ENCODE measurements at places on chromosomes 5 and 9.
A peak's percentile ranks its signal among the peaks of the same experiment; 100 is the strongest.

GRCh38 chr5:157535042-157535865 lies 40.3 kb downstream of the ADAM19 start:
- DNase-seq = no peak

DNA sequence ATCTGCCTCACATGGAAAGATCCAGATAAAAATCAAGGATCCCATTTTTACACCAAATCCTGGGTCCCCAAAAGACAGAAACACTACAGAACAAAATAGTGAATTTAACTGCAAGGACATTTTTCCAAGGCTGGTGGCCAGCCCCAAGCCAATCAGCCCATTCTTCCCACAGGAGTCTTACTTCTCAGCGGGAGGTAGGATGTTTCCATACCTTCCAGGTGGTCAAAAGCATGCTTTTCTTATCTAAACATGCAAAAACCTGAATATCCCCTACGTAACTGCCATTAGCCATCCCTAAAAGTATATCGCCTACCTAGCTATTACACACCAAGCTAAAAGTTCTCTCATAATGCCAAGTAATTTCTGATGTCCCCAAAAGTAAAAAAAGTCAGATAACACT lies 20.6 kb downstream of the TMEM161B start:
- no peak for DNase-seq

- no peak for DNase-seq
Measured at GRCh38 chr9:15253197-15253596, 53.8 kb downstream of the TTC39B start.

DNA sequence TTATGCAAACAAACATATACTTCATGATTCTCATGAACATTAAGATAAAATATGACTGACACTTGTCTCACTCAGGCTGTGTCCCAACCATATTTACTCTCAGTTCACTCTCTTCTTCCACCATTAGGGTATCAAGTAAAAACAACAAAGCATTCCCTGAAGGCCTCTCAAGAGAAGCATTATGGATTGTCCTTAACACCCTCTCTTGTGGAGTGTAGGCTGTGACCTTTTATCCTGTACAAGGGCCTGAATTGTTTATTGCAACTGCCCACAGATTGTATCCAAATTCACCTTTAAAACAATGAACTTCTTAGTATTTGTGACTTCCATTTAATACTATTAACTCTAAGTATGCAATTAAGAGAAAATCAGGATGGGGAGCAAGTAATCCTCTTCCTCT lies 78.1 kb downstream of the RICTOR start:
- no peak for DNase-seq

- DNase-seq = no peak
Measured at GRCh38 chr9:15735083-15735857, 182.4 kb downstream of the CCDC171 start.

DNA sequence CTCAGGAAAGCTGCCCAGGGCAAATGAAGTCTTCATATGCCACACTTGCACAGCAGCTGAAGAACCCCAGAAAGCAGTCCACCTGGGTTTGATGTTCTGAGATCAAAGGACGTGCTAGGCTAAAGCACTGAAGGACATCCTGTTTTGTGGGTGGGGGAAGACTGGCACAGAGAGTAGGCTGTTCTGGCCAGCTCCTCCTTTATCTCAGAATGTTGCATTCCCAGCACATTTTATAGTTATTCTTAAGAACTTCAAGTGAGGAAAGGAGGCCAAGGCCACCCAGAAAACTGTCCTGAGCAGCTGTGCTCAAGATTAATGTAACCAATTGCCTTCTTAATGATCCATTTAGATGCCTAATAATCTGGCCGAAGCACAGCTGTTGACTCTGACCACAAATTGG lies 10.9 kb downstream of the SHOC1 start:
- DNase-seq = no peak

- DNase-seq = no peak
Measured at GRCh38 chr5:53191548-53192165, 82.1 kb upstream of the MOCS2 start.

- no peak for DNase-seq
Measured at GRCh38 chr5:176420972-176421544, 4.7 kb upstream of the CLTB start.

DNA sequence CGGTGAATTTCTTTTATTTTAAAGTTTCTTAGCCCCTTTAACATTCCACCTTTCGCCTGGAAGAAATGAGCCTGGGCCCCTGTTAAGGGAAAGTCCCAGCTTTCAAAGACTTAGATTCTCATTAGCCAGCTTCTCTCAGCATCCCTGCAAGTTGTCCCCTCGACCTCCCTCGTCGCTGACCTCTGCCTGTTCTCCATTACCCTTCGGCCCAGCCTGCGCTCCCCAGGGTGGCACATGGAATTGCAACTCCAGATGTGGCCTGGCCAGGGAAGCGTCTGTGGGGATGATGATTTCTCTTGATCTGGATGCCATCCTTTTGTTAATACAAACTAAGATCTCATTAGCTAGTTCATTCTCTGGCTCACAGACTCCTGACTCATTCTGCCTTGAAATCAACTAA lies 43.4 kb upstream of the FANCC start:
- DNase-seq = no peak

DNA sequence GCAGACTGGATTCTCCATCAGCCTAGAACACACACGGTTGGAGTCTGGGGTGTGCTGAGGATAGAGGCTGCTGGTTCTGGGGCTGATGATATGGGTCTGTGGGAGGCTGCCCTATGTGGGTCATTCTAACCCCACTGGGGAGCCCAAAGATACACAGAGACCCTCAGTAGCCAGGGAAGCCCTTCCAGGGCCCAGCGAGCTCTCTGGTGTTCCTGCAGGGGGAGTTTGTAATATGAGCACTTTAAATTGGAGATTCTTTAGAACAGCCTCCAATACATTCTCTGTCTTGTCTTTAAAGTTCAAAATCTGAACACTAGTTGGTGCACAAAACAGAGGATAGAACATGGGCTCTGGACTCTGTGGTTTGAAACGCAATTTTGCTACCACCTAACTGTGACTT lies 2.4 kb downstream of the ACTL7A start:
- no peak for DNase-seq

GRCh38 chr5:43296835-43297234 lies 16.4 kb downstream of the HMGCS1 start:
- DNase-seq = no peak

DNA sequence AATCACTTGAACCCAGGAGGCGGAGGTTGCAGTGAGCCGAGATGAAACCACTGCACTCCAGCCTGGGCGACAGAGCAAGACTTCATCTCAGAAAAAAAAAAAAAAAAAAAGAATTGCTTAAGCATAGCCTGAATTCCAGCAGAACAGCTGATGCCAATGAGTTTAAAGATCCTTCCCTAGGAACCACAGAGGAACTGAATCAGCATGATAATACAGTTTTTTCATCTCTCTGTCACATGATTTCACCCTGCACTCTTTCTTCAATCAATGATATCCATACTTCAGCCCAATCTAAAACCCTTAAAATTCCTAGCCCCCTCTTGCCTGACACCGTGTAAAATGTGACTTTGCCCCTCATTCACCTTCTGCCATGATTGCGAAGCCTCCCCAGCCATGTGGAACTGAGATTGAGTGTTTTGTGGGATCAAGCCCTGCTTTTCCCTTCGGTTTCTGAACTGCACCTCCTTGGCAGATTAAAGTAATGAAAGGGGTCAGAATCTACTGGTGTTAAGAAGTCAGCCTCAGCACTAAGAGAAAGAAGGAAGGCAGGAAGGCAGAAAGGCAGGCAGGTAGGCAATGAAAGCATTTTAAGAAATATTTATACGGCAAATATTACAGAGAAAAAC lies 20.9 kb upstream of the DMXL1 start:
- DNase-seq = no peak

DNA sequence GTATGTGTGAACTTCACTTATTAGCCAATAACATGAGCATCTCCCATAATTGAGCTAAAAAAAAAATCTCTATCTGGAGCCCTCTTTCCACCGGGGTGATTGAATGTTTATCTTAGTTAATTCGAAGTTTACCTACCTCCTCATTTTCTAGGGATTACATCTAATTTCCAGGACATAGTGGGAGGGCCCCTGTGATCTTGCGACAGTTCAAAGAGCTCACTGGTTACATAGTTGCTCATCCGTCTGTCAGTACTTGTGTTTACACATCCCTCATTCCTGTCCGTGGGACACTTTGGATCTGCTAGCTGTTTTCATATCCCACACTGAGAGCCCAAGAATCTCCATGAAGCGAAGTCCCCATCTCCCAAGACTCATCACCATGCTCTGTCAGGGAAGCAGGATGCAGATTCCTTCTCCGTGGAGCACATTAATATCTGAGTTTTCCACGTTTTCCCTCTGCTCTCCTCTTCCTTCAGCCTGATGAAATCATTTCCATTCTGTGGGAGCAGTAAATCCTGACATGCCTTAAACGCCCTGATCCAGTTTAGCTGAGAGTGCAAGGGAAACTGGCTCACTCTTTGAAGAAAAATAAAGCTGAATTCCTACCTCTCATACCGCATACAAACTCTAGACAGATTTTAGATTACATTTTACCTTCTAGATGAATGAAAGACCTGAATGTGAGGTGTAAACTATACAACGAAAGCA lies 10.2 kb upstream of the SFXN1 start:
- no peak for DNase-seq

DNA sequence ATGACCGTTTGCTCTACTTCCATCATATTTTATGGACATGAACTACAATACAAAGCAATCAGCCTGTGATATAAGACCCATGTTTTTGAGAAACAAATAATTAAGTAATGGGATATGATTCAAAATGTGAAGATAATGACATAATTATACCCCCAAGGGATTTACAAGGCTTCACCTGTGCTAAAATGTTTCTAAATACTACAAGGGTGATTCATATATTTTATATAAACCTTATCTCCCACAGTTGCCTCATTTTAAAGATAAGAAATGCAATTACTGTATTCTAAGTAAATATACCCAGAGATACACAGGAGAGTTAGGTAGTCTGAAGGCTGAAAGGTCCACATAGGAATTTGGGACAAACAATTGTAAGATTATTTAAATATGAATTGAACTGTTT lies 662.0 kb upstream of the CHD1 start:
- DNase-seq = no peak

DNA sequence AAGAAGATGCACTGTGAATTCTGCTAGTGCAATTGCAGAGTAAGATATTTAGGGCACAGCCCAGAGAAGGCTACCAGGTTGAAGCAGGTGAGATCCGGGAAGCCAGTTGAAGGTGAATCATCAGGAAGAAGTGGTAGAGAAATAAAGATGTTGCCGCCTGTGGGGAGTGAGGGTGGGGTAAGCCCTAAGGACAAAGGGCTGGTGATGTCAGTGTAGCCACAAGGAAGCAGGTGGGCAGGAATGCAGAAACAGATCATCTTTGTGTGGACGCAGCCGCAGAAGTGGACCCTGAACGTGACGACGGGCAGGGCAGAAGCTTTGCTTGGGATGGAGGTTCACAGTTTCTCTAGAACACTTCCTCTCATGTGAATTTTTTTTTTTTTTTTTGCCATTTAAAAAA lies 164.2 kb downstream of the ACTL7B start:
- DNase-seq = no peak

GRCh38 chr5:160159991-160160792 lies 40.9 kb upstream of the PWWP2A start:
- DNase-seq = no peak

GRCh38 chr5:81909677-81910076 lies 62.1 kb upstream of the ATG10 start:
- DNase-seq = no peak

- no peak for DNase-seq
Measured at GRCh38 chr5:4044881-4045280, 449.2 kb downstream of the IRX1 start.

DNA sequence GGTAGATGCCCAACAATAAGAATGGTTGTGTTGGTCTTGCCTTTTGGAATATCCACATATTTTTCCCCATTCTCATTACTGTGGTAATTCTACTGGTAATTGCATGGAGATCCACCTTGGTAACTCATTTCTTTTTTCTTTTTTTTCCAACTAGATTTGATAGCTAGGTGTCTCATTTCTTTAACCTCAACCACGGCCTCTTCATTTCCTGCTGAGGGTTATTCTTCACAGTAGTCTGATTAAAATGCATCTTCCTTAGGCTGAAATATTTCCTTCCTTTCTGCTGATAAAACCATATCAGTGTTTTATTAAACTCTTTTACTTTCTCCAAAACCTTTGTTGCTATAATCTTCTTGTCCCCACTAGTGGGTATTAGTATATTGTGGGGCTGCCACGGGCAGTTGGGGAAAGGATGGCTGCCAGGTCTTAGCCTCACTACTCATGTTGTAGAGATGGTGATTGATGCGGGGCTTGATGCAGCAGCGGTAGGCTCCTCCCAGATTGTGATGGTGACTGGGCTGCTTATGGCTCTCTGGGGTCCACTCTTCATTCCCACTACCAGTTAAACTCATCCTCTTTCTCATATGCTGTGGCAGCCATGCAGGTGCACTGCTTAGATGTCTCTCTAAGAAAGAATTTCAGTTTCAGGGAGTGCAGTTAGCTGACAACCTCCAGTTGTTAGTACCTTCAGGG lies 35.9 kb downstream of the KIF2A start:
- no peak for DNase-seq

GRCh38 chr9:127209948-127210640 lies 54.5 kb upstream of the GARNL3 start:
- DNase-seq = no peak

DNA sequence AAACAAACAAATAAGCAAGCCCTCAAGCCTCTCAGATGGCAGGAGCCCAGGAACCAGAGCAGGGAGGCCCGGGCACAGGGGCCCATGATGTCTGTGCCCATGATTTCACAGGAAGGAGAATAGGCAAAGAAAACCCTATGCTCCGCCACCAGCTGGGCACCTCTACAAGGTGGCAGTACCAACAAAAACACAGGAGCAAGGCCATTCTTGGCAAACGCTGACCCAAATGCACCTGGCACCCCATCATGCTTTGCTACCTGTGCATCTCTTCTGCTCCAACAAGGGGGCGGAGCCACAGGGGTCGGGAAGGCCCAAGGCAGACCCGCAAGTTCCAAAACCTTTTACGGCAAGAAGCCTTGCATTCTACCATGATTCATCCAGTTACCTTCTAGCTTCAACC lies 3.1 kb downstream of the BRD3 start:
- no peak for DNase-seq

GRCh38 chr9:112620388-112620787 lies 97.5 kb downstream of the INIP start:
- DNase-seq = no peak

DNA sequence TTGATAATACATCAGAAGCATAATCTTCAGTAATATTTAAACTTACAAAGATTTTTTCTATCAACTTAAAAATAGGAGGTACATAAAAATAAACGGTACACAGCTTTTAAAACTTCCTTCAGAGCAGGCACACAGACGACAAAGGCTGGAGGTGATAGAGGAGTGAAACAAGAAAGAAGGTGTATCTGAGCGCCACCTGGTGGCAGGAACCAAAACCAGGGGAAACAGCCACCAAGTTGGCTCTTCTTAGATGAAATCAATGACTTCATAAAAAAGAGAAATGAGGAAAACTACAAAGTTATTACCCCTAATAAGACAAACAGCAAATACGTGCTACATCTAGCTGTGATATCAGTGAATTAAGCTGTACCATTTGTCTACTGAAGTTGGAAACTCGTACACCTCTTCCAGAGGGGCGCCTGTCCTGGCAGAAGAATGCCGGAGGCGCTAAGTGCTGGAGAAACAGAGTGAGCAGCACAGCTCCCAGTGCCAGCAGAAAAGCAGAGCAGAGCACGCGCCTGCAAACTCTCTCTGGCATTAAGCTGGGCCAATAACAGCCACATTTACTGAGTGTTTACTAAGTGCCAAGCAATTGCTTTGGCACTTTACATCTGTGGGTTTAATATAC lies 85.9 kb downstream of the SETX start:
- peak; percentile 74 for DNase-seq
